ENCODE measurements at places on chromosomes 3 and 15. TPM values are rescaled to one million over a fixed set of nuclear protein-coding genes. Genes with fewer than 3 reads are reported as not detected.

- no peaks in the 10 kb centered on the region for H3K36me3 ChIP-seq
- DNase-seq: no peak
- H3K27ac ChIP-seq: no peak overlapping the region
- H3K4me3 ChIP-seq: no peak overlapping the region
- H3K27me3 ChIP-seq: no peaks in the 10 kb centered on the region
Observed at GRCh38 chr3:149770246-149770645, 18.0 kb upstream of the COMMD2 start.

DNA sequence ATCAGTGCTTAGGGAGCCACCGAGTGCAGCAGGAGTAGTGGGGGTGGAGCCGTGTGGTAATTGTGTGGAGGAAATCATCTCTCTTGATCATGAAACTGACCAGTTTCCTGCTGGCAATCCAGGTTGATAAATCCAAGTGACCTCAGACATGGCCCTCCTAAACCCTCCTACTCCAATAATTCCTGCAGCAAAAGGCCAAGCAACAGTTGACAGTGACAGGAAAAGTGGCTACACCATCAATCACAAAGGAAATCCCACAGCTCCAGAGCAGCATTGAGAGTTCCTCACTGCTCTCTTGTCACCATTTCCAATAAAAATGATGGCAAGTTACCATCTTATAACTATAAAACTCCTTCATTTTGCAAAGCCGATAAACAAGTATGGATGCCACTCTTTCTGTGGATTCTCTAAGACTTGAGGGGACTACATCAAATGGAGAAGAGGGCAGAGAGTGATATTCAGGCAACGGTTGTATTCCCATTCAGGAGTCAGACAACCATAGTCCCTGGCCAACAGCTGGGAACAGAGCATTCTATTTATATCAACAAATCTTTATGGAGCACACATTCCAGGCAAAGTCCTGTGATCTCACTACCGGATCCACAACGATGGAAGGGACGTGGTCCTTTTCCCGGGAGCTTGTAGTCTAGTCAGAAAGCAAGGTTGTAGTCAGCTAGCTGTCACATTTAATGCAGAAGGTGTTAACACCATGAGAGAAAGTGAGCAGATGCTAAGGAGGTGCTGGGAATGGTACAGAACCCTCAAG lies 312.5 kb upstream of the CTNNB1 start:
- H3K4me3 ChIP-seq: no peak overlapping the region
- H3K27ac ChIP-seq: no peak overlapping the region
- H3K4me1 ChIP-seq: no peaks in the 10 kb centered on the region
- H3K36me3 ChIP-seq: no peaks in the 10 kb centered on the region
- no peak for DNase-seq

The MOBP gene
- 0.92 TPM for total RNA-seq

DNA sequence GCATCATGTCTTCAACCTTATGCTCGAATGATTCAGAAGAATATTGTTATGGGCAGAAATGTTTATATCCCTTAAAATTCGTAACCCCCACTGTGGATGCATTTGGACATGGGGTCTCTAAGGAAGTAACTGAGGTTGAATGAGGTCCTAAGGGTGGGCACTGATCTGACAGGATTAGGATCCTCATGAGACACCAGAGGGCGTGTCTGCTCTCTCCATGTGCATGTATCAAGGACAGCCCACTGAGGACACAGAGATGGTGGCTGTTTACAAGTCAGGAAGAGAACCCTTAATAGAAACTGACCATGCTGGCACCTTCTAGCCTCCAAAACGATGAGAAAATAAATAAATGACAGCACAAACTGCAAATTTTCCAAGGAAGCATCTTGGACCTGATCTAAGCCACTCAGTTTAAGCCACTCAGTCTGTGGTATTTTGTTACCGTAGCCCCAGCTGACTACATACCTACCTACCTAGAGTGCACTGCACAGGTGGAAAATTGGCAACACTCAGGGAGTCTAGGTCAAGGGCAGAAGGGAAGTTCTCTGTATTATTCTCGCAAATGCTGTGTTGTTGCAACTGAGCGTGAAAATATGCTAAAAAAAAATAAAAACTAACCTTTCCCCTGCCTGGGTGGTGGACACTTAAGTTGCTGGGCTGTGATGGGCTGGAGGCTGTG lies 126.6 kb downstream of the TJP1 start:
- no peak overlapping the region for H3K4me3 ChIP-seq
- peaks cover 10% of the 10 kb centered on the region for H3K4me1 ChIP-seq
- H3K27me3 ChIP-seq: no peaks in the 10 kb centered on the region
- H3K27ac ChIP-seq: no peak overlapping the region
- H3K36me3 ChIP-seq: peaks cover 5% of the 10 kb centered on the region
- DNase-seq: no peak

The PDIA5 gene
- 65.2 TPM for total RNA-seq

Measured in stomach (tissue), 19 donors.